Stomach (tissue), 19 donors: ENCODE measurements at places on chromosomes 1 and 21.

DNA sequence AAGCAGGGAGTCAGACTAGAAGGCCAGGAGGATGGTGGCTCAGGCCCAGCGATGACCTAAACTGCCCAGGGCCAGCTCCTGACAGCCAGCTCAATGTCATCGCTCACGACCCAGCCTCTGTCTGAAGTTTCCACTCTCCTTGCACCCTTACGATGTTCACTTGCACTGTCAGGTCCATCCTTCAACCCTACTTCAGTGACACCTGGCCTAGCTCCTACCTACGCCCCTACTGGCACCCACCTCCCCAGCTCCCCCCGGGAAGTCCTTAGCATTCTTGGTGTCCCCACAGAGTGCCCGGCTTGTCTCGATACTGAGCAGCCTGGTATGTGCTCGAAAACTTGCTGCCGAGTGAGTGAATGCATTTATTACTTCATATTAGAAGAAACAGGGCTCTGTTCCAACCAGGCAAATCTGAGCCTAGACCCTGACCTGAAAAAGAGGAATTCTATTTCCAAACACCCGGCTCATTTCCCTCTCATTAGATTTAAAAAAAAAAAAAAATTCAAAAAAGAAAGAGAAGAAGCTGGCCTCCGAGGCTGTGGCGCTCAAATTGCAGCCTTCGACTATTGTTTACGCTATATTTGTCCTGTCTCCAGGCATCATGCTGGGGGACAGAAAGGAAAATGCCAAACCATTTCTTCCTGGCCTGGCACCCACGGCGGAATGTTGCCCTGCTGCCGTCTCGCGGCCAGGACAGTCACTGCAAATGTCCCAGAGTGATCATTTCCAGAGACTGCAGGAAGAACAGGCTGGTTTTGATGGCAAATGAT is 29.8 kb upstream of the LRRC38 start:
- peak; percentile 27 for DNase-seq

- no peak for DNase-seq
These were observed 6.6 kb upstream of the PLEKHG5 start for GRCh38 chr1:6497867-6498575.

DNA sequence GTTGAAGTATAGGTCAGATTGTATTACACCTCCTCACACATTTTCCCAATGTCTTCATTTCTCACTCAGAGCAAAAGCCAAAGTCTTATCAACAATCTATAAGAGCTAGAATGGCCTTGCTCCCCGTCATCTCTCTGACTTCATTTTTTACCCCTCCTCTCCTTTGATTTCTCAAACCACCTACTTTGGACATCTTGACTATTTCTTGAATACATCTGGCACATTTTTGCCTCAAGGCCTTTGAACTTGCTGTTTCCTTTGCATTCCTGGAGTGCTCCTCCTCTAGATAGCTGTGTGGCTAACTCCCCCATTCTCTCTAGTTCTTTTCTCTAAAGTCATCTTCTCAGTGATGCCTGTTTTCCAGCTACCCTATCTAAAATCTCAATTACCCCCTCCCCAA is 7.2 kb upstream of the XCL2 start:
- no peak for DNase-seq

DNA sequence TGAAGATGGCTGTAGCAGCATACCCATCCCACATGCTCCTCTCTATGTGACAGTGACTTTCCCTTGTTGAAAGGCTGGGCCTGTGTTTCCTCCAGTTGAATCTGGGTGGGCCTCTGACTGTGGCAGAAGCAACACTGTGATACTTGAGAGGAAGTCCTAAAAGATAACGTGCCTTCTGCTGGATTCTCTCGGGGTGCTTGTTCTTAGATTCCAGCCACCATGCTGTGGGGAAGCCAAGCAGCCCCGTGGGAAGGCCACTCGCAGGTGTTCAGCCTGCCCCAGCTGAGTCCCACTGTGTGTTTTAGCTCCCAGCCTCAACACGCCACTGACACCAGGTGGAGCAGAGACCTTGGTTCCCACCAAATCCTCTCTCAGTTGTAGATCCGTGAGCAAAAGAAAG is 31.5 kb downstream of the TRAPPC10 start:
- DNase-seq: no peak

- no peak for DNase-seq
These were observed 24.7 kb downstream of the CAPN9 start for GRCh38 chr1:230771773-230772354.

DNA sequence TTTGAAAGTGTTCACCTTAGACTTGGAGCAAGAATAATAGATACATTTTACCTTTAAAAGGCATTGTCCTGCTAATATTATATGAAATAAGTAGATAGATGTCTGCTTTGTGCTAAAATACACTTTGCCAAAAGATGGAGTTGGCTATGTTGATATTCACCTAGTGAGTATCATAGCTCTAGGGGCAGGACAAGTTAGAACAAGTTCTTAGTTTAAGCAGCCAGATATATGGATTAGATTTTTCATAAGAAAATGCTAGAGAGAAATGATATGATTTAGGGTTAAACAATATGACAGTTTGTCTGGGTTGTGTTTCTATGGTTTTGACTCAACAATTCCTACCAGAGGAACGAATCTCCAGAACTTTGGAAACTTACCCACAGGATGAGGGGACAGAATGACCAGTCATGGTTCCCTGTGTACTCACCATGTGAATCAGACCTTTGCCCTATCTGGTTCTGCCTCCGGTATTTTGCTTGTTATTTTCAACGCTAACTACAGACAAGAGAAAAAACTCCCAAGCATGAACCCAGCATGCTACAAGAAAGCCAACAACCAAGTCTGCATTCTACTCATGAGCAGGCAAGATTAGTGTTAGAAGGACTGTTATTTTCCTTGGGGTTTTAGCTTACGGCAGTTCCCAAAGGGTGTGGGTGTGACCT is 1.7 kb downstream of the F5 start:
- DNase-seq: no peak

DNA sequence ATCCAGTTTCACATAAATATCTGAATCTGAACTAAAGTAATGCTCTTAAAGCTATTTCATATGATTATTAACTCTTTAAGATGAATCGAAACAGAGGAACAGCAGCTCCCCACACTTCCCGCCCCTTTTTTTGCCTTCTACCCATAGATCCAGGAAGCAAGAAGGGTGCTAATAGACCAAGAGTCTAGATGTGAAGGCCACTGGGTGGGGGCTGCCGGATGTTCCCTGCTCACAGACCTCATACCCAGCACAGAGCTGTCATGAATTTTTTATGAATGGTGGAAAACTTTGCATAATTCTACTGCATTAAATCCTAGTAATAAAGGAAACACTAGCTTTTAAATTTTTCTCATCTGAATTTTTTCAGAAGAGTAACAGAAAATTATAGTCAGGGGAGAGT is 283.9 kb upstream of the SGIP1 start:
- no peak for DNase-seq

GRCh38 chr1:211068976-211069375 is 65.0 kb downstream of the KCNH1 start:
- no peak for DNase-seq

- no peak for DNase-seq
These were observed 24.6 kb downstream of the CR1L start for GRCh38 chr1:207669528-207670009.

DNA sequence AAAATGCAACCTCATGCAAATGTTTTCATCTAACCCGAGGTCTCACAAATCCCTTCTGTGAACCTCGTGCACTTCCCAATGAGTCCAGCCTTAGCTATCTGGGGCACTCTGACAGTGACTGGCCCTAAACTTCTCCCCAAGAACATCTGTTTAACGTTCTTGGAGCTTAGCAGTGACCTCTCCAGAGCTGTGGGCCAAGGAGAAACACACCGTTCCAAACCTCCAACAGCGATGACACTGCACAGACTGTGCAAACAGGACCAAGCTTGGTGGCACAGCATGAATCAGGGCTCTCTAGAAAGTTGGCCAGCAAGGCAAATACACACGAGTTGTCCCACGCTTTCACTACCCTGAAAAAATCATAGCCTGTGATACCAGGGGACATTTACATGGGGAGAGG is 15.8 kb downstream of the BEND5 start:
- no peak for DNase-seq

GRCh38 chr1:237219751-237220642 is 178.0 kb downstream of the RYR2 start:
- peak; percentile 80 for DNase-seq

DNA sequence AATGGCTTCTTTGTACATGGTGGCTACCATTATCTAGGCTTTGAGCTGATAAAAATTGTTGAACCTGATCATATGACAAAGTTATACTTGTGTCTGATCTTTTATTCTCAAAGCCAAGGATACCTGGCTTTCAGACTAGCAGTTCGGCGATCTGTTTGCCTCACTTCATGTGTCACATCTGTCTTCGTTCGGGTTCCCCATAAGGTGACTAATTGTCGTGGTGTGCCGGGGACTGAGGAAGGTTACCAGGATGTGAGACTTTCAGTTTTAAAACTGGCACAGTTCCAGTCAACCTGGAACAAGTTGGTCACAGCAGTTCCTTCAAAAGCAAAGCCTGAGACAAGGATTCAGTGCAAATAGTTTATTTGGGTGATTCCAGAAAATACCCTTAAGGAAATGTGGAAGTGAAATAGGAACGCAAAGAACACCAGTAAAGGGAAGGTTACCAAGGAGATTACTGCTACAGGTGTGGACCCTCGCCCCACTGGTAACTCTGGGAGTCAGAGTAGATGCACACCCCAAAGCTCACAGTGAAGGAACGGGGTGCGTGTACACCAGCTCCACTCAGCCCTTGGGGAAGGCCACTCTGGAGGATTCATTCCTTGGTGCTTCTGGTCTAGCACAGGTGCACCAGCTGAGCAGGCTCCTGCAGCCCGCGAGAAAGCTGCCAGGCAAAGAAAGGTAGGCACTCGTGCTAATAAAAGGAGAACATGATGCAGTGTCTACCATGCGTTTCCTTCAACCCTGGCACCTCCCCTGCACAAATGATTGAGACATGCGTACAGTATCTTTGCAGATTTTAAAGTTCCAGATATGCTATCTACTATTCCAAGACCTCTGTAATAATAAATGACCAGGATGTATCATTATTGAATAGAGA is 69.0 kb downstream of the VWA5B1 start:
- peak; percentile 80 for DNase-seq

DNA sequence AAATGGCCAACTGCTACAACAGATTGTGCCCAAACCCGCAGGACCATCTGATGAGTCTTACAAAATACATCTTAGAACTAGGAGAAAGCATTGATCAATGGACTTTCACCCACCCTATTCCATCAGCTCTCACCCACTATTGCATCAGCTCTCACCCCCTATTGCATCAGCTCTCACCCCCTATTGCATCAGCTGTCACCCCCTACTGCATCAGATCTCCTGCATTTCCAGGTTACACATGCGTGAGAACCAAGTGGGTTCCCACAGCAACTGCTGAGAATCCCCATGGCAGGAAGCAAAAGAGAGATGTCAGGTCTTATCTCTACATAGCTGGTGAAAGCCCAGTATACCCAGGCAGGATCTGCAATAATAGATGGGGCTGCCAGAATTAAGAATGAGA is 533.5 kb downstream of the LTN1 start:
- DNase-seq: no peak

DNA sequence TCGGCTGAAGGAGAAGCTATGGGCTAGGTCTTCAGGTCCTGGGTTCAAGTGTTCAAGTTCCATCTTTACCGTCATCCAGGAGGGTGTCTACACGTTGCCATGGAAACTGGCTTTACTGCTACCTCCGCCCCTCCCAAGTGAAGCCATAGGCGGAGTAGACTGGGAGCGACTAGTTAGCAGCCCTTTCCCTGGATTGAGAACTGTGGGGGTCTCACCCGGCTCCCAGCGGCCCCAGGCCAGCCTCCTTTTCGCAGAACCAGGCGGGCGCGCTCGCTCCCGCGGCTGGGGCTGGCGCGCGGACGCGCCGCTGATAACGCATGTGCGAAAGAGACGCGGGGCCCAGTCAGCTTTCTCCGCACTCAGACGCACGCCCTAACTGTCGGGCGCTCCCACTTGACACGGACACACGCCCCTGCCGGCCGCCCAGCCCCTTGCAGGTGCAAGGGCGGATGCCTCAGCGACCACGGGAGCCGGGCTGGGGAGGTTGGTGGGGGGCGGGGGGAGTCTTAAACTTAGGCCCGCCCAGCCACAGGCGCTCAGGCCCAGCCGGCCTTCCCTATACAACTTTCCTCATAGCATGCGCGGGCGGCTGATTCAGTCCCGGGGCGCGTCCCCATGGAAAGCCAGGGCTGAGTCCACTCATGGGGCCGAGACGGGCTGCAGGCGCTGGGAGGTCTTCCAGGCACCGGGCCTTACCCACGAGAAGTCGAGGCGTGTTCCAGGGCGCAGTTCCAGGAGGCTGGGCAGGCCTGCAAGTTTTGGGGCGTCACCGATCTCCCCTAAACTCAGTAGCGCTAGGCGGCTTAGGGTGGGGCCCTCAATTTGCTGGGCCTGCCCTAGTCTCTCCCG is 7.4 kb downstream of the EFNA4 start:
- peak; percentile 95 for DNase-seq

DNA sequence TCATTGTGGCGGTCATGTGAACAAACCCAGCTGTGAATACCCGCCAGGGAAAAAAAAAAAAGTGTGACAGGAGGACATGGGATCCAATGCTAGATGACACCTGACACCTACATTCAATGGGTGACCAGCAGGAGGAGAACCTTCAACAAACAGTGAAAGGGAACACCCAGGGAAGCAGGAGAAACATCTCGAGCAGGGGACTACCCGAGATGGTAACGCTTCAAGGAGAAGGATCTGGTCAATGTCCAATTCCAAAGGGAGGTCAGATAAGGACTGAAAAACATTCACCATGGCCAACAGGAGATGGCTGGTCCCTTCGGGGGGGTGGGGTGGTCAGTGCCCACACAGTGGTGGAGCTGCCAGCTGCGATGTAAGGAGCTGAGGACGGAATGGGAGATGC is 46.3 kb downstream of the PTPN14 start:
- no peak for DNase-seq

DNA sequence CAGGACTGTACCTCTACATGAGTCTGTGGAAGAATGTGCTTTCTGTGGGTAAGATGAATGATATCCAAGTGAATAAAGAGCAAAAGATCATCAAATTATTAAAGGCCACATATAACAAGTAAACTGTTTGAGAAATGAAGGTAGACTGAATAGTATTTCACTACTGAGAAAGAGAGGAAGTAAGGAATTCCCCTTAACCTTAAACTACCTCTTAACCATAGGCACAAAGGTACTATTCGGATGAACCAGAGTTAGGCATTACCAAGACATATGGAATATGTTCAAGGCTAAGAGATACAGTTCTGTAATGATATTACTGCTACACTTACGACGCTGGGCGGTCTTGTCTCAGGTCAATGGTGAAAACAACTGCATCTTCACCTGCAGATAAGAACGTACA is 25.5 kb downstream of the DCAF8 start:
- no peak for DNase-seq

DNA sequence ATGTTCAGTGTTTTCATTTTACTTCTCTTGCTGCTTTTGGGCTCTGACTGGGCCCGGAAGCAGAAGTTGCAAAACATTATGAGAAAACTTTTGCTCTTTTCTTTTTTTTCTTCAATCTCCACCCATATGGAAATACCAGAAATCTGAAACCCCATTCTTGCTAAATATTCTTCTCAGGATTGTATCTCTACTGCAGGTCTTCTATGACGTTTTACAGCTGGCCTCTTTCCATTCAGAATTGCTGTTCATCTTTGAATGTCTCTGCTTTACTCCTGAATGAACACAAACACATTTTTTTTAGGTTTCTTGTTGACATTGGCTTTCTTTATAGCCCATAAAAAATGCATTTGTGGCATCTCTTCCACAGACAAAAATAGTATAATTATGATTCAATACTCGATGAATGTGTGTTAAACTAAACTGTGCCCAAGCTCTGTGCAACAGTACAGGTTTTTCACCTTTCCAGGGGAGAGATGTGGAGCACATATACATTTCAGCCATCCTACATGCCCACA is 18.8 kb downstream of the PTPRC start:
- DNase-seq: no peak

- DNase-seq: peak; percentile 74
These were observed 29.4 kb downstream of the IL6R start for GRCh38 chr1:154434346-154435085.

- DNase-seq: no peak
These were observed 937 bp downstream of the PODN start for GRCh38 chr1:53062708-53063591.
